ENCODE measurements at places on chromosomes 6 and 20. TPM values are rescaled to one million over a fixed set of nuclear protein-coding genes. Genes with fewer than 3 reads are reported as not detected.

DNA sequence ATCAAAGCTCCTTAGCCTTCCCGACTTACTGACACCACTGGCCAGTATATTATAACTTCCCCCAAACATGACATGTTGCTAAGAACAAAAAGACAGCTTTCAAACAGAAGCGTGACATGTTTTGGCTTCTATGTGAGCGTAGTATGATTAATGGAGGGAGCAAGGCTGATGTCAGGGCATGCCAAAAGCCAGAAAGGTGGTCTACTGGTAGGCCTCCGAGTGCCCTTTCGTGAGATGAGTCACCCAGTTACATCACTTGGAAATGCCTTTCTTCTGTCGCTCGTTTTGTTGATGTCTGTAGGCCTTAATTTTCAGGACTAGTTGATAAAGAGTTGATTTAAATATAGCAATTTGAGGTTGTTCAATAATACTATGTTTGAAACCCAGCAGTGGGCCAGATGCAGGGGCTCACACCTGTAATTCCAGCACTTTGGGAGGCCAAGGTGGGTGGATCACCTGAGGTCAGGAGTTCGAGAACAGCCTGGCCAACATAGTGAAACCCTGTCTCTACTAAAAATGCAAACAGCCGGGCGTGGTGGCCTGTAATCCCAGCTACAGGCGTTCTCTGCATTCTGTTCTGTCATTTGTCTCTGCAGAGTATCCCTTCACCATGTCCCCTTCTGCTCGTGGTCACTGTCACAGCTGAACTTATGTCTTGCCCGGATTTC lies 53.3 kb downstream of the CNKSR3 start:
- no peak for DNase-seq

GRCh38 chr6:118867181-118867580 lies 26.8 kb upstream of the ASF1A start:
- no peak for DNase-seq

DNA sequence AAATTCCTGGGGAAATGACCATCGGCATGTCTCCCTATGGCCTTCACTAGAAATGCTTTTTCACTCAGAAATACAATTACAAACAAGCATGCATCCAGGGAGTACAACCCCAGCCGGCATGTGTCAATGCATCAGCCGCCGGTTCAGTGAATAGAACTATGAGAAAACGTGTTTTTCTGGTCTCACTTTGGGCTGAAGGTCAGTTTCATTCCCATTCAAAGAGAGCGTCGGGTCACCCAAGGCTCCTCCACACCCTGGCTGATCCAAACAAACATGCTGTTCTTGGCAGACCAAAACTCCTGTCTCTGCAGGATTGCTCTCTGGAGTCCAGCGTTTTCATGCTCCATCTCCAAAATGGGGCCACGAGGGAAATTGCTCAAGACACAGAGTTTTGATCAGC lies 35.5 kb upstream of the NXT1 start:
- DNase-seq: no peak

DNA sequence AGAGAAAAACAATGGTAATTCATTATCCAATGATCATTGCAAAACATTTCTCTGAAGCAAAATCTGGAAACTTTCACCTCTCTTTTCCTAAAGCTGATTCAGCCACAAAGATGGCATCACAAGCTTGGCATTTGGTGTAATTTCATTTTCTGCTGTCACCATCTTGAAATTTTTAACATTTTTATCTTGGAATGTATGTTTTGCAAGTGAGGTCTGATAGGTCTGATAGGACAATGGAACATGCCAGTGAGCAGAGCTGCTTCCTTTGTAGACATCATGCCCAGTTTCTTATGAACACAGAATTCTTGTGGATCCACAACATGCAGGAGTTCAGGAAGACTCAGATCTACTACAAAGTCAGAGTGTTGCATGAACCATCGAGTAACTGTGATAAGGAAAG lies 969.6 kb downstream of the EYS start:
- no peak for DNase-seq

GRCh38 chr6:143603455-143603854 lies 74.3 kb upstream of the PHACTR2 start:
- DNase-seq: no peak

DNA sequence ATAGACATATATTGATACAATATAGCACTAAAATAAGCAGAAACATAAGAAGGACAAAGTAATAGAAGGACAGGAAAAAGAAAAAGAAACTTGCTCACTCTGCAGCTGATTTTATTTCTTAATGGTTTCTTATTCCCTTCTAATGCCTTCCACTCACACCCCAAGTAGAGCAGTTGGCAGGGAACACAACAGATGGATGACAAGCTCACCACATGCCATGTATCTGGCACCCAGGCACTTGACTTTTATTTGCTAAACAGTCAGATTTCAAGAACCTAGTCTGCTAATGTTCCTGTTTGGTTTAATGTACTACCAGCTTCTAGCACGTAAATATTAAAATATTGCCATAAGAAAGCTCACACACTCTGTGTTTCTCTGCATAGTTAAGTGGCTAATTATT lies 87.1 kb downstream of the COL19A1 start:
- no peak for DNase-seq

DNA sequence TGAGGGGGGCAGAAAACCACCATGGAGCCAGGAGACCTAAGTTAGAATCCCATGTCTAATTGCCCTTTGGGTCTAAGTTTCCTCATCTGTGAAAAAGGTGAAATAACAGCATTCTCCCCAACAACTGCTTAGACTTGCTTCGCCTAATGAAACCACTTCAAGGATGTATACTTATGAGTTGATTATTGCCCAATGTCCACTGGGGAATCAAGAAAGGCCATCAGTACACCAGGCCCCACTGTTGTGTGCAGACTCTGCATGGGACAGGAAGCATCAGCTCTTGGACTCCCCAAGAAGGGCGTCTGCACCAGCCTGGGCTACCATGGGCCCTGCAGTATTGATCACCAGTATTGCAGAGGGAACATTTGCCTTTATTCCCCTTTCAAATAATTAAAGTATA lies 189.6 kb downstream of the MAFB start:
- DNase-seq: no peak

MEI4 gene
- polyA plus RNA-seq: 0.12 TPM

AFDN gene
- polyA plus RNA-seq: 217 TPM

OVOL2 gene
- polyA plus RNA-seq: 8.1 TPM

CENPB gene
- polyA plus RNA-seq: 41.9 TPM

HLA-DQB1 gene
- 4.4 TPM for polyA plus RNA-seq

SPTLC3 gene
- 12.4 TPM for polyA plus RNA-seq

SLC22A7 gene
- 0.23 TPM for polyA plus RNA-seq

IGF2R gene
- polyA plus RNA-seq: 64.2 TPM

SOX18 gene
- 13.7 TPM for polyA plus RNA-seq

SH3BGRL2 gene
- polyA plus RNA-seq: 39.7 TPM
